ENCODE measurements at places on chromosomes 7 and 10.

DNA sequence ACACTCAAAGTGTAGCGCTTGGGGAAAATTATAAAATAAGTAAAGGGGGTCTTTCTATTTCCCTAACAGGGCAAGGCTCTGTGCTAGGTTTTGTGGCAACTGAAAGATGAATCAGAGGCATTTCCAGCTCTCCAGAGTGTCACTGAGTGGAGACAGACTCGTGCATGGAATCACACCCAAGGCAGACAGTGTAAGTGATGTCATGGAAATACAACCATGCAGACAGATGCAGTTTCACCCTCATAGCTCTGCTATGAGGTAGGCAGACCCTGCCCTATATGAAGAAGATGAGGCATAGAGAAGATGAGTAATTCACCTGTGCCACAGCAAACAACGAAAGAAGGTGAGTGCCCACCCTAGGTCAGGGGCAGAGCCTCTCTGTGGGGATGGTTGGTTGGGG lies 57.2 kb upstream of the PITRM1 start:
- no peak for DNase-seq

GRCh38 chr10:30540276-30540675 lies 89.3 kb downstream of the LYZL2 start:
- no peak for DNase-seq

DNA sequence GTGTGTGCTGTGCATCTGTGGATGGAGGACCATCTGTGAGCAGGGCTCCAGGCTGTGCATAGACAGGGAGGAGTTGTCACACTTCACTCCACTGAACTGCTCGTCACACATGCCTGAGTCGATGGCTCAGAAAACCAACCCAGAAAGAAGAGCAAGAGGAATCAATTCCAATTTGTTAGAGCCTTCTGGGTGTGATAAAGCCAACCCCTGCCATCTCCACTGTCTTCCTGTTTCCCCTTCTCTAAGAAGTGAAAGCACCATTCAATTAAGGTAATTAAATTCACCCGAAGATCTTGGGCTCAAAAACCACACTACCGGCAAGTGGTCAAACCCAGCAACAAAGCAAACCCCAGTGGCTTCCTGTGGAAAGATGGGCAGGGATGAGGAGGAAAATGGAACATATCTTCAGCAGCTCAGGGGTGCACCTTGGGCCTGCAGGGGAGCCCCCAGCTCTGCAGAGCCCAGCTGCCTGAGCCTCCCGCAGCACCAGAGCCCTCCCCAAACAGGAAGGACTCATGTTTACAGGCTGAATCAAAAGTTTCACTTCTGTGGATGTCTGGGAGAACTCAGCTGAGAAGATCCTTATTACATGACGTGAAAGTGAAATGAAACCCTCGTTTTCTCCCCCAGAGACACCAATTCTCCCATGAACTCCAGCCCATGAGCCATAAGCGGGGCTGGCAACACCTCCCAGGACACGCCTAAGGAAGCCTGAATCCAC lies 10.9 kb downstream of the C10orf71 start:
- peak; percentile 28 for DNase-seq

GRCh38 chr7:37853468-37853867 lies 5.1 kb downstream of the NME8 start:
- no peak for DNase-seq

GRCh38 chr7:100949227-100949932 lies at the start of gene MUC3A:
Gene MUC3A (plus strand): TSS chr7:100949534. CDS start chr7:100949625, 91 bp downstream.
- DNase-seq = no peak

DNA sequence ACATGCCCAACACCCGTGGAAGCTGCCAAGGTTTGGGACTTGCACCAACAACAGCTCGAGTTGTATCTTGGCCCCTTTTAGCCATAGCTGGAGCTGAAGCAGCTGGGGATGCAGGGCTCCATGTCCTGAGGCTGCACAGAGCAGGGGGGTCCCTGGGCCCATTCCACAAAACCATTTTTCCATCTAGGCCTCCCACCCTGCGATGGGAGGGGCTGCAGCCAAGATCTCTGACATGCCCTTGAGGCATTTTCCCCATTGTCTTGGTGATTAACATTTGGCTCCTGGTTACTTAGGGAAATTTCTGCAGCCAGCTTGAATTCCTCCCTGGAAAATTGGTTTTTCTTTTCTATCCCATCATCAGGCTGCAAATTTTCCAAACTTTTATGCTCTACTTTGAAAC lies 637.8 kb upstream of the VSTM2A start:
- DNase-seq = no peak

DNA sequence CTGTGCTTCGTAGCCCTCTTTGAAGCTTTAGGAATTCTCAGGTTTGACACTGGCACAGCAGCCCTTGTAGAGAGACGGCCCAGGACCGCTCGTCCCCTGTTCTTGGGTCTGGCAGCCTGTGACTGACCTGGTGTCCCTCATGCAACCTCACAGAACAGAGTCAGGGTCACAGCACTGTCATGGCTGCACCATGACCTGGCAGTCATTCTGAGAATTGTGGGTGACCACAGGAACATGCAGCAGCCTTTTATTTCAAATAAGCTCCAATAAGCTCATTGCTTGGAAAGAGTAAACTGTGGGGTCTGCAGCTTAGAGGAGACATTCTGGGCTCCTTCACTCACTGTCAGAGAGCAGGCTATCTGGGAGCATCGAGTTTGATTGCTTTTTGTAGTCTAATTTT lies 42.5 kb downstream of the MYO1G start:
- DNase-seq = no peak

DNA sequence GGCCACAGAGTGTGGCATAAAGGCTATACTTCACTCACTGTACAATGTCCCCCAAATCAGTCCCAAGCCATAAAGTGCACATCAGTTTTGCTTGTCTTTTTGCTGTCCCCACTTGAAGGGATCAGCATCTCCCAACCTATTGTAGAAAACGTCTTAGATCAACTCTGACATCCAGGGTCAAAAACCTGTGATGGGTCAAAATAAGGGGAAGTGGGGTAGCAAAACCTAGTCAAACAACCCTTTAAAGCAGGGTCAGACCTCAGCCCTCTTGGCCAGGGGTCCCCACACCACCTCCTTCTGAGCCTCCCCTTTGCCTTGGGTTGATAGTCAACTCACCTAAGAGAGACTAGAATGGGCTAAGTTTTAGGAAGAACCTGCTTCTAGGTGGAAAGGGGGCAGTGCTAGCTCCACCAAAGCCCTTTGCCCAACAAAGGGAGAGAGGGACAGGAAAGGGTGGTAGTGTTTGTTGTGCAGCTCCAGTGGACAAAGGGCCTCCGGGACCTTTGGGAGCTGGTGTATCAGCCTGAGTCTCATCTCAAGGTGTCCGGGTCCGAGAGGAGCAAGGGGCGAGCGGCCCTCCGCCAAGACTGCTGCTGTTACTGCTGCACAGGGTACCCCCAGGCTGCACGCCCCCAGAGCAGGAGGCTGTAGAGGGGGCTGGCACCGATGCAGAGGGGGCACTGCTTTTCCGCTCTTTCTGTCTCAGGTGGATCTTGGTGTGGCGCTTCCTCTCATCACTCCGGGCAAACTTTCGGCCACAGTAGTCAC lies 3.3 kb downstream of the EGR2 start:
- DNase-seq = no peak

DNA sequence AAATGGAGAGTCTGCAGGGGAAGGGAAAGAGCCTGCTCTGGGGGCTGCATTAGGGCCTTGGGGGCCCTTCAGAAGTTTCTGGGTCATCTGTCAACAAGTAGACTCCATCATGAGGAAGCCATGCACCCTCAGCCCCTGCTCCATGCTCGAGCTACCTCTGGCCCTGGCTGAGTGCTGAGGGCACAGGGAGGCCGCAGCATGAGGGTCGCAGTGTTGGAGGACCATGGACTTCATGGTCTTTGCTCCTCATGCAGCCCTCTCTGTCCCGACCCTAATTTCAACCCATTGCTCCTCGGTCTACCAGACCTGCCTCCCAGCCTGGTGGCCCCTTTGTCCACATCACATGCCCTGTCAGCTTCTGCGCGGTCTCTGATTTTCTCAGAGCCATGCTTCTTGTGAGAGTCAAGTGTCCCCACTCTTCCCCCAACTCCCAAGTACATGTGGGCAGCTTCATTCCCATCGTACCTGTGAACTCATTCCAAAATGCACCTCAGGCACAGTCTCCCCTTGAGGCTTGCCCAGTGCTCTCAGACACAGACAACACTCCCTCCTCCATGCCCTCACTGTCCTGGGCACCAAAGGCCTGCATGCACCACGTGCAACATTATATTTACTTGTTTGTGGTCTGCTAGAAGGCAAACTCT lies 14.7 kb downstream of the ZNF488 start:
- no peak for DNase-seq

DNA sequence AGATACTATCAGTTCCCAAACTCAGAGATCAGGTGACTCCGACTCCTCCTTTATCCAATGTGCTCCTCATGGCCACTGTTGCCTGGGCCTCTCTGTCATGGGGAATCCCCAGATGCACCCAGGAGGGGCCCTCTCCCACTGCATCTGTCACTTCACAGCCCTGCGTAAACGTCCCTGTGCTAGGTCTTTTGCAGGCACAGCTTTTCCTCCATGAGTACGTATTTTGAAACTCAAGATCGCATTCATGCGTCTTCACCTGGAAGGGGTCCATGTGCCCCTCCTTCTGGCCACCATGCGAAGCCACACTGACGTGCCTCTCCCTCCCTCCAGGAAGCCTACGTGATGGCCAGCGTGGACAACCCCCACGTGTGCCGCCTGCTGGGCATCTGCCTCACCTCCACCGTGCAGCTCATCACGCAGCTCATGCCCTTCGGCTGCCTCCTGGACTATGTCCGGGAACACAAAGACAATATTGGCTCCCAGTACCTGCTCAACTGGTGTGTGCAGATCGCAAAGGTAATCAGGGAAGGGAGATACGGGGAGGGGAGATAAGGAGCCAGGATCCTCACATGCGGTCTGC lies 162.2 kb downstream of the EGFR start:
- no peak for DNase-seq

DNA sequence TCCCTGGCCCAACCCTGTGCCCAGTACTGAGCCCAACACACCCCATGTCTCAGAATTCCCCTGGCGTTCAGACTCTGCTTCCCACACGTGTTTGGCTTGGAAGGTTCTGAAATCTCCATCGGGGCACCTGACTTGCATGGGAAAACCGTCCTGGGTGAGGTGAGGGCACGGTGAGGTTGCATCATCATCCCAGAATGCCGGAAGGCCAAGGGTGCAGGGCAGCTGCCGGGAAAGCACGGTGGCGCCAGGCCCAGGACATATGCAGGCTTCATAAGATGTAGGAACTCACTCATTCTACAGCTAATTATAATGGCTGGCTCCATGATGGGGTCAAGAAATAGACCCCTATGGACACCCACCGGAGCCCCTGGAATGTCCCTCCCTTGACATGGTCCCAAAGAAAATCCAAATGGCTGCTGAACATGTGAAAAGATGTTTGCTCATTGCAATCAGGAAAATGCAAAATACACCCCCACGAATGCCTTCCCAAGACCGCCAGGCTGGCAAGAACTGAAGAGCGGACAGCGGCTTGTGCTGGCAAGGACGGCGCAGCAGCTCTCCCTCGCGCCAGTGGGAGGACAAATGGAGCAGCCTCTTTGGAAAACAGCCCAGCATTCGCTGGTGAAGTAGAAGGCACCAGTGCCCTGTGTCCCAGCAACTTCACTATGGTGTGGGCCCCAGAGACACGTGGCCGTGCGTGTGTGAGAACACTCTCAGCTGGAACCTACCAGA lies 2.3 kb downstream of the KNDC1 start:
- no peak for DNase-seq

GRCh38 chr7:30678805-30679204 lies 3.5 kb downstream of the CRHR2 start:
- no peak for DNase-seq

DNA sequence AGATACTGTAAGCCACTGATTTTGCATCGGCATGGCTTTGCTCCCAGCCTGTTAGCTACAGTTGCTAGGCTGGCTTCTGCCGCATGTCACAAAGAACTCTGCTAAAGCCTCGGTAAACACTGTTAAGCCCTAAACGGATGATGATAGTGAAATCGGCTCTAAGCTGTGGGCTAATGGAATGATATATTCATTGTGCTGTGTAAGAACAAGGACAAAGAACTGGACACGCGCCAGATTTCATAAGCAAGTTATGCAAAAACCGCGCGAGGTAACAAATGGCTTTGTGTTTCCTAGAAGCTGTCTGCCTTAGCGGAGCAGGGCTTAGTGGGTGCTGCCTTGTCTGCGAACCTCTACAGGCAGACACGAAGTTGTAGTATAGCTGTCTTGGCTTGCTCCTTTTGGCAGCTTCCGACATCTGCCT lies 331.3 kb upstream of the COBL start:
- DNase-seq = no peak
